Left forelimb (tissue), 1 donor: ENCODE measurements at places on chromosomes 3 and 15.

GRCh38 chr15:75721923-75722870 lies 9.5 kb upstream of the CSPG4 start:
- no peak for DNase-seq

DNA sequence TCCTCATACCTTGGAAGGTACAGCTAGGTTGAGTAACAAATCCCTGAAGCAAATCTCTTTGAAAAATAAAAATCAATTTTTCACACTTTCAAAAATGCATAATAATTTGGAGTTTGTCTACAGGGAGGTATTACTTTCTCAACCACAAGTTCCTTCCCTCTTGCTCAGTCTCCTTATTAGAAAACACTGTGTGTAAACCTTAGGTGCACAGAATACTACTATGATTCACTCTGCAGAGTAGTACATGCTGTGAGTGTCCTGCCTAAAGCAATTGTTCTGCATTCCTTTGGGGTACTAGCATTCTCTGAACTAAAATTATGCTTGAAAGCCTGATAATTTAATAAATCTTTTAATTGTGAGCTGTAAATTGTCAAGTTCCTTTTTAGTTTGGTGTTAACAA lies 115.9 kb upstream of the EPHA3 start:
- no peak for DNase-seq

- no peak for DNase-seq
These were observed 25.6 kb downstream of the SEC22C start for GRCh38 chr3:42556089-42556632.

- no peak for DNase-seq
These were observed 29.0 kb upstream of the SLMAP start for GRCh38 chr3:57727106-57727505.

- DNase-seq: no peak
These were observed 27.5 kb downstream of the POLG start for GRCh38 chr15:89307046-89307587.
